Esophagus (tissue), 2 donors: ENCODE measurements at places on chromosomes 4 and X. TPM values are rescaled to one million over a fixed set of nuclear protein-coding genes. Genes with fewer than 3 reads are reported as not detected.

Gene LIMCH1
- polyA plus RNA-seq: 8.3 TPM

Gene GPC4
- 4.0 TPM for polyA plus RNA-seq

Gene AWAT2
- not detected for polyA plus RNA-seq

Gene FRAS1
- 1.6 TPM for polyA plus RNA-seq

Gene XG
- 10.0 TPM for polyA plus RNA-seq

Gene MAOA
- polyA plus RNA-seq: 22.9 TPM

Gene SEL1L3
- 0.71 TPM for polyA plus RNA-seq

Gene SPIN2A
- polyA plus RNA-seq: 0.16 TPM

Gene HS3ST1
- polyA plus RNA-seq: 14.5 TPM

Gene CLGN
- polyA plus RNA-seq: 1.9 TPM

Gene SPANXA2
- not detected for polyA plus RNA-seq

Gene DMP1
- not detected for polyA plus RNA-seq

Gene NDP
- polyA plus RNA-seq: not detected

Gene GATA1
- not detected for polyA plus RNA-seq

Gene PPEF1
- polyA plus RNA-seq: not detected
